ENCODE measurements at places on chromosomes 16 and 17. TPM values are rescaled to one million over a fixed set of nuclear protein-coding genes. Genes with fewer than 3 reads are reported as not detected.

The WNT3 gene
- not detected for total RNA-seq

The ESRP2 gene
- 0.16 TPM for total RNA-seq

The CHD9NB gene
- 0.31 TPM for total RNA-seq

The SMIM36 gene
- total RNA-seq: not detected

The KLHL10 gene
- total RNA-seq: not detected

The KRTAP4-4 gene
- total RNA-seq: not detected

The NUP88 gene
- 118 TPM for total RNA-seq

The NPLOC4 gene
- total RNA-seq: 76.0 TPM

The ACAP1 gene
- total RNA-seq: 702 TPM

The NPB gene
- total RNA-seq: not detected

The NHLRC4 gene
- total RNA-seq: 0.86 TPM

The DLX3 gene
- not detected for total RNA-seq

The VAC14 gene
- total RNA-seq: 36.7 TPM

The OTOP3 gene
- total RNA-seq: not detected

The CTRB1 gene
- not detected for total RNA-seq

The SPNS3 gene
- total RNA-seq: 1.8 TPM

The PRCD gene
- not detected for total RNA-seq

The CIITA gene
- 25.3 TPM for total RNA-seq

The DPEP3 gene
- total RNA-seq: 0.22 TPM

The PRR29 gene
- 1.7 TPM for total RNA-seq

The KRT32 gene
- not detected for total RNA-seq

The KREMEN2 gene
- not detected for total RNA-seq

The PRR35 gene
- not detected for total RNA-seq

The SEZ6L2 gene
- not detected for total RNA-seq

The TBX2 gene
- 0.50 TPM for total RNA-seq
